Activated naive CD4-positive, alpha-beta T cell treated with anti-CD3 and anti-CD28 coated beads for 36 hours (primary cell): ENCODE measurements at places on chromosomes 12 and 14. TPM values are rescaled to one million over a fixed set of nuclear protein-coding genes. Genes with fewer than 3 reads are reported as not detected.
A peak's percentile ranks its signal among the peaks of the same experiment; 100 is the strongest.

DNA sequence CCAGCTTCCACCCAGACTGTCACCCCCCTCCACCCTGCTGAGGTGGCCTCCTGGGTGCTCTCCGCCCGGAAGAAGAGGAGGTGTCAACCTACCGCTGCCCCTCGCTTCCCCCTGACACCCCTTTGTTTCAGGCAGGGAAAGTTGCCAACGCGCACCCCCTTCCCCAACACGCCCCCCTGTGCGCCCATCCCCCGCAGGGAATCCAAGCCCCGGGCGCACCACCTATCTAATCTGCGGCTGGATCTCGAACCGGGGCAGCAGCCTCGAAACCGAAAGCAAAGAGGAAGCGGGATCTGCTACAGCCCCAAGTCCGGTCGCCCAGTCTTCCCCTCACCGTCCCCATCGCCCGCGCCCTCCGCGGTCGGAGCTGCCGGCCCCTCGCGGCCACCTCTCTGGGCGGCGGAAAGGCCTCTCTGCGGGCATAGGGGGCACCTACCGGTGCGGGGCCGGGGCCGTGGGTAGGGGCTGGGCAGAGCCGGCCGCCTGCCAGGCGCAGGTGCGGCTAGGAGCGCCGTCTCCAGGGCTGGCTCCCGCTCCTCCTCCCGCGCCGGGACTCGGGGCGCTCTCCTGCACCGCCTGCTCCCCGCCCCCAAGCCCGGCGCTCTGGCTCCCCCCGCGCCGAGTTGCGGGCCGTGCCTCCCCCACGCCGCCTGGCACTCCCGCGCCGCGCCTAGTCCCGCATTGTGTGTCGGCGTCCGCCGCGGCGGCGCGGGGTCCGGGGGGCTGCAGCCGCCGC lies 18.3 kb upstream of the PLEKHH1 start:
- H3K4me1 ChIP-seq, result peaks cover 5% of the 10 kb centered on the region
- peak; percentile 23 for DNase-seq
- peak overlapping the region; percentile 75 for H3K4me3 ChIP-seq

- no peaks in the 10 kb centered on the region for H3K36me3 ChIP-seq
- DNase-seq, result no peak
- H3K4me3 ChIP-seq, result no peak overlapping the region
- no peak overlapping the region for H3K27ac ChIP-seq
- H3K4me1 ChIP-seq, result no peaks in the 10 kb centered on the region
These were observed 1224.1 kb upstream of the SEL1L start for GRCh38 chr14:82757776-82758175.

GRCh38 chr12:117774941-117775775 lies 193.6 kb downstream of the KSR2 start:
- no peaks in the 10 kb centered on the region for H3K4me1 ChIP-seq

DNA sequence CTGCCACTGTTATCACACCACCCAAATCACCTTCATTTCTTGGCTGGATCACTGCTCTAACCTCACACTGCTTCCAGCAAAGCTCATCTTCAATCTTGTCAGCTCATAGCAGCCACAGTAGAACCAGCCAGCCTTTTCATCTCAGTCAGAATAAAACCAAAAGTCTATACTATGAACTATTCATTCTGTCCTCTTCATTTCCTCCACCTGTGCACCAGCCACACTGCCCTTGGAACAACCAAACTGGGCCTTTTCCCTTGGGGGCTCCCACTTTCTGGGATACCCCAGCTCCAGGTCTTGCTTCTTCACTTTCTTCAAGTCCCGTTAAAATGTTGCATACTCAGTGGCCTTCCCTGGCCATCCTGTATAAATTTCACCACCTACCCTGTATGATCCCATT lies 234.4 kb upstream of the DAAM1 start:
- peaks cover 8% of the 10 kb centered on the region for H3K4me1 ChIP-seq
- no peak for DNase-seq
- H3K4me3 ChIP-seq, result no peak overlapping the region
- no peak overlapping the region for H3K27ac ChIP-seq

DNA sequence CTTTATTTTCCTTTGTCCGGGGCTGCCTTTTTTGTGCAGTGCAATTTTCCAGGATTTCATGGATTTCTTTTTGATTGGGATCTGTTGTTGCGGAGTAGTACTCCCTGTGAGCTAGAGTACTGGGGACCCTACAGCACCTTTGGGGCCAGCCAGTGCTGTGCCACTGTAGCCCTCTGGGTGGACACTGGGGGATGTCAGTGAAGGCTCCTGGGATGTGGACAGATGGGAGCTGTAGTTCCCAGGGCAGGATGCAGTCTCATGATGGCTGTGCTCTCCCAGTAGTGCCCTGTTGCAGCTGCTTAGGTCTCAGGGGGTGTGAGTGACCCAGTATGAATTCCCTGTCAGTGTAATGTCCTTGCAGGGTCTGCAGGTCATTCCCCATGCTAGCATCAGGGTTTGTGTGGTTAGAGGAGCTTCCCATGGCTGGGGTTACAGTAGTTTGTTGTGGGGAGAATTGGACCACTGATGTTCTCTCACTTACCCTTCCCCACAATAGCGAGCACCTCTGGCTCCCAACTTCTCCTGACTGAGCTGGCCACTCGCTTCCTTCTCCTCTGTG lies 72.2 kb downstream of the BRMS1L start:
- H3K27ac ChIP-seq, result no peak overlapping the region
- H3K4me1 ChIP-seq, result no peaks in the 10 kb centered on the region
- no peak overlapping the region for H3K4me3 ChIP-seq
- no peak for DNase-seq
- H3K27me3 ChIP-seq, result no peaks in the 10 kb centered on the region

- H3K4me3 ChIP-seq, result no peak overlapping the region
- H3K27ac ChIP-seq, result no peak overlapping the region
- DNase-seq, result no peak
- no peaks in the 10 kb centered on the region for H3K27me3 ChIP-seq
These were observed 72.7 kb downstream of the NIN start for GRCh38 chr14:50758305-50758704.

DNA sequence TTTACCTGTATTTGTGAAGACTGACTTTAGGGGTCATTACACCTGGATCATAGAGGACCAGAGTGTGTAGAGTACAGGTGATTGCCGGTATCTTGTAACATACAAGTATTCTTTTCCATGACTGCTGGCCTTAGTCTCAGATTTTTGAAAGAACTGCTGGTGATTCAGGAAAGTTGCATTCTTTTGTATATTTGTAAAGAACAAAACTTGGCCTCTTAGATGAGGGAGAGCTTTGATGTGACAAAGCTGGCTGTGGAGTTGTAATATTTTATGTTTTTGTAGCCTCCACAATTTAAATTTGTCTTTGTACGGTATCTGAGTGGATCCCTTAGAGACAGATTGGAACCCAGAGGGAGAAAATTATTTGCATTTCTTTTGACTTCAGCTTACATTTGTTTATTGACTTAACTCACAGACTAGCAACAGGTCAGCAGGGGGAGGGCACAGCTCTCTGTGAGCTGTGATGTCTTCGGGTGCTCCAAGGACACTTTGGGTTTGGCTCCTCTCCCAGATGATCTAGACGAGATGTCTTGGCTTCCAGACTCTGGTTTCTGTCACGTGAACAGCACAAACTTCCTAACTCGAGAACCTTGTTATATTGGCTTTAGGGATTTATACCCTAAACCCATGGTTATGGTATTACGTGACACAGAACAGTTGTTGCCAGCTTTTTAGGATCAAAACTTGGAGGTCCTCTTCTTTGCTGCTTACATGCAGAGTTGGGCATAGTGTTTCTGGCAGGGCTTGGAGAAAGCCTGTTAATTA lies 65.9 kb downstream of the DAAM1 start:
- no peak overlapping the region for H3K4me3 ChIP-seq
- no peaks in the 10 kb centered on the region for H3K36me3 ChIP-seq
- no peak overlapping the region for H3K27ac ChIP-seq
- H3K4me1 ChIP-seq, result no peaks in the 10 kb centered on the region
- no peaks in the 10 kb centered on the region for H3K27me3 ChIP-seq
- DNase-seq, result no peak

DNA sequence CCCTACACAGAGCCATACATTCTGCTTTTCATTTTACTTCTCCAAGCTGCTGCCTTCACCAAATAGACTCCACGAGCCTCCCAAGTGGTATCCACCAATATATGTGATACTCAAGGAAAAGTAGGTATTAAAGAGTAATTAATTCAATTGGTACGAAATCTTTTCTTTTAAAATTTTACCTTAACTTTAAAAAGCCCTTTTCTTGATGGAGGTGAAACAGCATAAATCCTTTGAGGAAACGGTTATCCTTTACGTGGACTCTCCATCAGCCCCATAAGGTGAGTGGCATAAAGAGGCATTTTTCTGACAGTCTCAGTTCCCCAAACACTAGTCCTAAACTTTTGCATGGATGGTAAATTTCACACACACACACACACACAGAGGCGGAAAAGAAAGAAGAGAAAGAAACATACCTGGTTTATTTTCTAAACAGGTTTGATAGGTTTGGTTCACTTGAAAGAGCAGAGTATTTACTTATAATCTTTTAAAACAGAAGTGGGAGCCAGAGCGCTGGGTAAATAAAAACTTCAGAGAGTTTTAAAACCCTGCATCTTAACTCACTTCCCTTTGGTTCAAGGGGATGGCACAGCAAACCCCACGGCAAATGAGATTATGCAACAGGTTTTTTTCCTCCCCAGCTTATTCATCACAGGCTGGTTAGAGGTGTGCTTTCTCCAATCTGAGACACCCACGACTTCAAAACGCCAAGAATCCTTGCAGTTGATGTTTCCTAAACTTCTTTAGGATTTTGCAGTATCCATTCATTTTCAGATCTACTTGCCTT lies 1.9 kb downstream of the DUSP16 start:
- peaks cover 14% of the 10 kb centered on the region for H3K36me3 ChIP-seq
- DNase-seq, result peak; percentile 75
- H3K4me1 ChIP-seq, result peaks cover 33% of the 10 kb centered on the region
- H3K27me3 ChIP-seq, result no peaks in the 10 kb centered on the region
- H3K27ac ChIP-seq, result peak overlapping the region; percentile 95

- DNase-seq, result peak; percentile 64
- peak overlapping the region; percentile 86 for H3K27ac ChIP-seq
- H3K36me3 ChIP-seq, result no peaks in the 10 kb centered on the region
- H3K4me1 ChIP-seq, result peaks cover 63% of the 10 kb centered on the region
- H3K4me3 ChIP-seq, result peak overlapping the region; percentile 7
- H3K27me3 ChIP-seq, result no peaks in the 10 kb centered on the region
These were observed 2.7 kb upstream of the RPS6KA5 start for GRCh38 chr14:91063119-91063518.

DNA sequence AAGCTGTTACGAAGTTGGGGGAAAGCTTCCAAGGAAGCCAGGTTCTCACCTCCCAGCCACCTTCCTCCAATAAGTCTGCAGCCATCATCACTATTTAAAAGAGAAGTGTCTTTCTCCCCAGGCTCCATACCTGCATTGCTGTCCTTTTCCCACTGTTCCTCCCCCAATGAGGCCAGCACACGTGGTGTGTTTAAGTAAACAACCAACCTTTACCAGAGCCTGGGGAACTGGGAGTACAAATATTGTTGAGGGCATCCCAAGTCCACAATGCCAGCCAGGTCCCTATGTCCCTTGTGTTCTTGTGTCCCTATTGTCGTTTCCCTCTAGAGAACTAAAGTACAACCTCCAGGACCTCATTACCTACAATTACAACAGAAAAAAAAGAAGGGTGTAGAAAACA lies 49.2 kb upstream of the PNMA1 start:
- no peak for DNase-seq
- H3K4me3 ChIP-seq, result no peak overlapping the region
- H3K27ac ChIP-seq, result peak overlapping the region; percentile 99

DNA sequence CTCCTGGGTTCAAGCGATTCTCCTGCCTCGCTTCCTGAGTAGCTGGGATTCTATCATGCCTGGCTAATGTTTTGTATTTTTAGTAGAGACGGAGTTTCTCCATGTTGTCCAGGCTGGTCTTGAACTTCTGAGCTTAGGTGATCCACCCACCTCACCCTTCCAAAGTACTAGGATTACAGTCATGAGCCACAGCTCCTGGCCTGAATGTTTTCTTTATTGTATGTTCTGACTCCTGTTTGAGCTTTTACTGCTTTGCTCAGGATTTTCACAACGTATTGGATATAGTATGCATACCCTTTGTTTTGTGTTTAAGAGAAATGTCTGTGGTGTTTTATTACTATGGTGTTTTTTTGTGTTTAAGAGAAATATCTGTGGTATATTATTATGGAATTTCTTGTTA lies 37.2 kb downstream of the ATF7IP start:
- peaks cover 84% of the 10 kb centered on the region for H3K4me1 ChIP-seq
- H3K4me3 ChIP-seq, result no peak overlapping the region
- DNase-seq, result no peak
- H3K27me3 ChIP-seq, result no peaks in the 10 kb centered on the region

DNA sequence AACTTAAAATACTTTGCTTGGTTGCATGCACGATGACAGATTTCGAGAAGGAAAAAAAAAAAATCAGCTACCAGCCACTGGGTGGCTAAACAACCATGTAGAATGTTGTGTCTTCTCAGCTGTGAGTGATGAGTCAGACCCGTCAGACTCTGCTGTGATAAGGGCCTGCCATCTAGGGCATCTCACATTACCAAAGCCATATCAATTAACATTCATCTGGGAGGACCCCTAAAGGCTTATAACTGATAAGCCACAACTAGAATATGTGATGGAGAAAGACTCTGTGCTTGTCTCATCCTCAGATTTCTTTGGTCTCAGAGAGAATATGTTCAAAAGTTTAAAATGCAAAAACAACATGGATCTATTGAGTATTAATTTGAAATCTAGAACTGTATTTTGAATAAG lies 111.5 kb downstream of the PAX9 start:
- H3K4me3 ChIP-seq, result no peak overlapping the region
- H3K4me1 ChIP-seq, result no peaks in the 10 kb centered on the region
- no peak overlapping the region for H3K27ac ChIP-seq
- no peak for DNase-seq
- H3K27me3 ChIP-seq, result no peaks in the 10 kb centered on the region

DNA sequence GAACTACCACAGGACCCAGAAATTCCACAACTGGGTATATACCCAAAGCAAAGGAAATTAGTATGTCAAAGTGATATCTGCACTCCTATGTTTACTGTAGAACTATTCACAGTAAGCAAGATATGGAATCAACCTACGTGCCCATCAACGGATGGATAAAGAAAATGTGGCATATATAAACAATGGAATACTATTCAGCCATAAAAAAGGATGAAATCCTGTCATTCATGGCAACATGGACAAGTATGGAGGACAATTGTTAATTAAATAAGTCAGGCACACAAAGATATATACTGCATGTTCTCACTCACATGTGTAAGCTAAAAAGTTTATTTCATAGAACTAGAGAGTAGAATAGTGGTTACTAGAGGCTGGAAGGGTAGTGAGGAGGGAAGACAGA lies 97.0 kb downstream of the CEP83 start:
- no peak overlapping the region for H3K27ac ChIP-seq
- DNase-seq, result no peak
- H3K27me3 ChIP-seq, result no peaks in the 10 kb centered on the region

DNA sequence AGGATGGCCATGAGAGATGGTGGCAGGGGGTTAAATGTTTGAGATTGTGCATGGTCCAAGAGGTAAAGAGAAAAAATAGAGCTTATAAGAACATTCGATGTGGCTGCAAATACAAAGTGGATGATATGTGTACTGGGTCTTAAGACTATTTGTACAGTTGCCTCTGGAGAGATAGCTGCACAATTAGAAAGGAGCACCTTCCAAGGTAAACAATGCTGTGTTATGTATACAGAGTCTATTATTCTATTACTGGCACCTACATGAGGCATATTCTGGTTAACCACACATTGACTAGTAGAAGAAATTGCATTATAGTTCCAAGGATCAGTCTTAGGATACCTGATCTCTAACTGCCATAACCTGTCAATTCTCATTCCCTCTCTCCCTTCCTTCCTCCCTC lies 238.0 kb upstream of the FOXN3 start:
- peaks cover 9% of the 10 kb centered on the region for H3K4me1 ChIP-seq
- no peaks in the 10 kb centered on the region for H3K36me3 ChIP-seq
- H3K27me3 ChIP-seq, result no peaks in the 10 kb centered on the region

The ESR2 gene
- 0.27 TPM for total RNA-seq

The GOLT1B gene
- total RNA-seq, result 36.2 TPM

The NELL2 gene
- 61.9 TPM for total RNA-seq

The ALG10B gene
- total RNA-seq, result 16.6 TPM

The ARHGEF40 gene
- total RNA-seq, result not detected

The CD63 gene
- 73.6 TPM for total RNA-seq

The FITM1 gene
- total RNA-seq, result 0.19 TPM
